Hair follicular keratinocyte (primary cell): ENCODE measurements at places on chromosomes 1 and 21. TPM values are rescaled to one million over a fixed set of nuclear protein-coding genes. Genes with fewer than 3 reads are reported as not detected.

The S100A7A gene
- total RNA-seq, result under 0.01 TPM in 1 of 2 replicates, not detected in the other

The KCNA2 gene
- total RNA-seq, result not detected in 2 replicates

The DESI2 gene
- total RNA-seq, result 41.1 and 42.8 TPM in 2 replicates

The ANGPTL1 gene
- not detected in 2 replicates for total RNA-seq

The TNFAIP8L2 gene
- total RNA-seq, result not detected in 2 replicates

The BNIPL gene
- total RNA-seq, result 1.2 and 7.6 TPM in 2 replicates

The PLEKHA6 gene
- 2.0 and 3.1 TPM in 2 replicates for total RNA-seq
